NCI-H1417 treated with DMSO at 0.1 percent for 48 hours (cell line): ENCODE measurements at places on chromosomes 3 and 15.
A peak's percentile ranks its signal among the peaks of the same experiment; 100 is the strongest.

GRCh38 chr15:25169318-25169717 lies 214.5 kb downstream of the SNRPN start:
- DNase-seq: no peak

DNA sequence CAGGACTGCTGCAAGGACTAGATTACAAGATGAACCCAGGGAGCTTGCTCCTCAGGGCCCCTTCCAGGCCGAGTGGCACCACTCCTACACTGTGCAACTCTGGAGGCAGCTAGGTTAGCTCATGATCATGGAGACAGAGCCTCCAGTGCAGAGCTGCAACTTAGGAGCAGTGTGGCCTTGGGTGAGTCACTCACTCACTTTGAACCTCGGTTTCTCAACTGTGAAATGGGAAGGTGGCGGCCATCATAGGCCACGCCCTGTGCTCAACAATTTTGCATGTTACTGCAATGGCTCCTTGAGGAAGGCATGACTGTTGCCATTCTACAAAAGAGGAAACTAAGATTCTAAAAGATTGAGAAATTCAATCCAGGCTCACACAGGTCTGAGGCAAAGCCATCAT lies 11.2 kb upstream of the CXCR6 start:
- no peak for DNase-seq

DNA sequence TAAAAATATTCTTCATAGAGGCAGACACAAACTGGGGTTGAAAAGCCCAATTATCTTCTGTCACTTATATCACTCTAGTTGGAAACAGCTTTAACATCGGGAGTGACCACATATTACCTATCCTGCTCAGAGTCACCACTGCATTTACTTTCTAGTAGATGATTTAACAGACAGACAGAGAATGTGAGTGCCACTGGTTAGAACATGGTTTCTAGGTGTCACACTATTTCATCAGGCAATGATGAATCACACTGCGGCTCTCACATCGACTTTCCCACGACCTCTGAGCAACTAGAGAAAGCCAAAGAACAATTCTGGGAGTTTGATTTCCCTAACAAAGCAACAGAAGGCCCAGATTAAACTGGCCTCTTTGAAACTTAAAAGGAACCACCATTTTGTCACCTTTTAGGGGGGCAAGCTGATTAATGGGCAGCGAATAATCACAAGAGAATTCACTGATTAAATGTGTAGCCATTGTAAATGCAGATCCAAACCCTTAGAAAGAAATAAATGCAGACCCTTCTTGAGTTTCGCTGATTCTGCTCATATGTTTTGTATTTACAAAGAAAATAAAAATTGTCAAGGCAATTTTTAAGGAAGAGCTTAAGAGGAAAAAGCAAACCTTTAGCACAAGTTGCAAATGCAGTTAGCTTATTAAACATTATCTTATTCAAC lies 112.6 kb upstream of the KBTBD8 start:
- no peak for DNase-seq

DNA sequence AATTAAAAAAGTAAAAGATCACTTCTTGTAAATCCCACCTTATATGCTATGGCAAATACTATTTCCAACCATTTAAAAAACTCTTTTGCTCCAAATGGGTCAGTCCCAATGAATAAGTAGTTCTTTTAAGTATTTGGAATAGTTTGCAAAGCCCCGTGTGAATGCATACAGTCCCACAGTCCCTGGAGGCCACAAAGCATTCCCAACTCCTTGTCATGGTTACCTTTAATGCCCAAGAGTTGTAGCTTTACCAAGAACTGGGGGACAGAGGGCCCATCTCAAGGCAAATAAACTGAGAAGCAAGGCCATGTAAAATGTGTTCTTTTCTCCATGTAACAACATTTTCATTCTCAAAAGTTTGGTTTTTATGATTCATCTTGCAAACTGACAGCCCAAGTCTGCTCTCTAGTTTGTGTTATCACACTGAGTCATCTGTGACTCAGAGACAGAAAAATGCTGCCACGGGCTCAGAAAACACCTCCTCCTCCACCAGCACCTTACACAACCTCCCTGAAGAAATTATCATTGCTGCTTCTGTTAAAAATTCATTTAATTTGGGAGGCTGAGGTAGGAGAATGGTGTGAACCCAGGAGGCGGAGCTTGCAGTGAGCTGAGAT lies 336.2 kb downstream of the ERC2 start:
- DNase-seq: no peak

DNA sequence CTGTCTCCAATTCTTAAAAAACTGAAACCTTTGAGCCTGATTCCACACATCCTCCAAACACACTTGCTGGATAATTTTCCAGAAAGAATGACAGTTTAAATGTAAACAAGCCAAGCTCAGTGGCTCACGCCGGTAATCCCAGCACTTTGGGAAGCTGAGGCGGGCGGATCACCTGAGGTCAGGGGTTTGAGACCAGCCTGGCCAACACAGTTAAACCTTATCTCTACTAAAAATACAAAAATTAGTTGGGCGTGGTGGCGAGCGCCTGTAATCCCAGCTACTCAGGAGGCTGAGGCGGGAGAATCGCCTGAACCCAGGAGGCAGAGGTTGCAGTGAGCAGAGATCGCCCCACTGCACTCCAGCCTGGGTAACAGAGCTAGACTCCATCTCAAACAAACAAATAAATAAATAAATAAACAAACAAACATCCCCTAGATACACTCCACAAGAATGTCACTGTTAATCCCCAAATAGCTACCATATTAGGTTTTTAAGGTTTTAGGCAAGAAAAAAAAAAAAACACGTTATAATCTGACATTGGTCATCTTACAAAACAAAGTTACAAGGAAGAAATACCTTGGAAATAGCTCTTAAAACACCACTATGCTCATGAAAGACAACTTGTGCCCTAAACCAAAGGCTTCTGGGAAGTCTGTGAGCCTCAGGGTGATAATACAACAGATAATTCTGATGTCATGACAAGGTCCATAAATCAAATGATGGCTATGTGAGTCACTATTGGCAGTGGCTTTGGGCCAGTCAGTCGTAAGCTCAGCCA lies 13.2 kb downstream of the TNIK start:
- DNase-seq: no peak

DNA sequence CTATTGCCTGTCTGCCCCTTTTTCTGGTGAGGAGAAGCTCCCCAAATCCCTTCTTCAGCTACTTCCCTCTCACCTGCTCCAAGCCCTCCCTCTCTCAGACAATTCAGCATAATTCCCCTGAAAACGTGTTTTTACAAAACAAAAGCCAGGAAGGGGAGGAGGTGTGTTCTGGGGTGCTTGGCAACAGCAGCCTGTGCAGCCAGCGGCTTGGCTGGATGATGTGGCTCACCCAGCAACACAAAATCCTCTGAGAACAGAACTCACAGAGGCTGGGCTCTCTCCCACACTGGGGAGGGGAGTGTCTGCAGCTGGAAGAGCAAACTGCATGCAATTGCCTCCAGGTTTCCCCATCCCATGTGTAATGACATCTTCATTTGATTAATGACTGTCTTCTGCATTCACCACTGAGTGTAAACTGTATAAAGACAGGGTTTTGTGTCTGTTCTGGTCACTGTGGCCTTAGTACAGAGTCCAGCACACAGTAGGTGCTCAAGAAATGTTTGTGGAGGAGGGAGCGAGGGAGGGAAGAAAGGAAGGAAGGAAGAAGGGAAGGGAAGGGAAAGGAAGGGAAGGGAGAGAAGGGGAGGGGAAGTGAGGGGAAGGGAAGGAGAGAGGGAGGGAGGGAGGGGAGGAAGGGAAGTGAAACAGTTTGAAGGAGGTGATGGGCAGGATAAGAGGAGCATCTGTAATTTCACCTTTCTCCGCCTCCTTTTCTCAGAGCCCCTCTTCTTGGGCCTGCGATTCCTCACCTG lies 70.1 kb upstream of the GLCE start:
- no peak for DNase-seq

GRCh38 chr15:32124726-32125125 lies 94.4 kb downstream of the CHRNA7 start:
- no peak for DNase-seq

- DNase-seq: no peak
Observed at GRCh38 chr3:43949594-43949993, 258.9 kb downstream of the ABHD5 start.

GRCh38 chr3:168517249-168518071 lies 421.7 kb upstream of the GOLIM4 start:
- DNase-seq: peak; percentile 64

DNA sequence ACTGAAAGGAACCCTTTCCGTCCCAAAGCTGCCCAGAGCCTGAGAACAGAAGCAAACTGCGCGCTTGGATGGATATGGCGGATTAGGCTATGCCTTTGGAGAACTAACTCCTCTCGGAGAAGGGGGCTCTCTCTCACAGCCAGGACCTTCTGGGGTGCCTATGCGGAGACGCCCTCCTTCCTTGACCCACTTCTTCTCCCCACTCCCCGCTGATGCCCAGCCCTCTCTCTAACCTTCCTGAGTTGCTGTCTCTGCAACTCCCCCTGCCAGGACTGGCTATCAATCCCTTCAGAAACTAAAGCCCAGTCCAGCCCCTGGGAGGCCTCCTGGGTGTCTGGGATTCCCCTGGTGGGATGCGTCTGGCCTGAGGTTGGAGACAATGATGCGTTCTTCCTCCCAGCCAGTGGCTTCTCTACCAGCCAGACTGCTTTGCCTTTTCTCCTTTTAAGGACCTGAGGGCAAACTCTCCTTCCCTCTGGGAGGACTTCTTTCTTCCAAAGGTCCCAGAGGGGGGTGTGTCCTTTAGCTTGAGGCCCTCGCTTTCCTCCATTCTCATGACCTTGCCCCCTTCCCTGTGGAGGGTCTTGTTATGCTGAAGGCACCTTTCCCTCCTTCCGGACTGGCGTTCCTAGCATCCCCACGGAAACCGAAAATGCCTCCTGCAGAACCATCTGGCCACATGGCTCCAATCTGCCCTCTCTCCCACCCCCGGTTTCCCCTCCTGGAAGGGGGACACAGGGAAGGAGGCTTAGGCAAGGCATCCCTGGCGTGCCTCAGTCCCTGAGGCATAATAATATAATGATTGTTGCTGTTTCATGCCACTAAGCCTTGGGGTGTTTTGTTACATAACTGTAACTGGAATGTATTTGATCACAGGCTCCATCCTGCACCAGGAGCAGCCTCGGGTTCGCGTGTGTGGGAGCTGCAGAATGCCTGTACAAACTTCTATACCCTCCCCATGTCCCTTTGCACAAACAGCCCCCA lies 63.4 kb upstream of the C15orf39 start:
- DNase-seq: no peak

DNA sequence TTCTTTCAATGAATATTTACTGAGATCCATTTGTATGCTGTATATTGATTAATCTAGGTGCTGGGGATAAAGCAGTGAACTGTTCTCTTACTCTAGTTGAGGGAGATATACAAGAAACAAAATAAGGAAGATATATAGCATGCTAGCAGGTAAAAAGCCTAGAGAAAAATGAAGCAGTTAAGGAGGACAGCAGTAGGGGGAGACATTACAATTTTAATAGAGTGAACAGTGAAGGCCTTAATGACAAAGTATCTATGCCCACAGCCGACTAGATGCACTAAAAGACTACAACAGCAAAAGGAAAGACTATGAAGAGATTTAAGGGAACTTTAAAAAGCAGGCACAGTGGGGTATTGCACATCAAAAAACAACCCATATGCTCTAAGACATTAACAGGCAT lies 81.4 kb downstream of the XRN1 start:
- no peak for DNase-seq

DNA sequence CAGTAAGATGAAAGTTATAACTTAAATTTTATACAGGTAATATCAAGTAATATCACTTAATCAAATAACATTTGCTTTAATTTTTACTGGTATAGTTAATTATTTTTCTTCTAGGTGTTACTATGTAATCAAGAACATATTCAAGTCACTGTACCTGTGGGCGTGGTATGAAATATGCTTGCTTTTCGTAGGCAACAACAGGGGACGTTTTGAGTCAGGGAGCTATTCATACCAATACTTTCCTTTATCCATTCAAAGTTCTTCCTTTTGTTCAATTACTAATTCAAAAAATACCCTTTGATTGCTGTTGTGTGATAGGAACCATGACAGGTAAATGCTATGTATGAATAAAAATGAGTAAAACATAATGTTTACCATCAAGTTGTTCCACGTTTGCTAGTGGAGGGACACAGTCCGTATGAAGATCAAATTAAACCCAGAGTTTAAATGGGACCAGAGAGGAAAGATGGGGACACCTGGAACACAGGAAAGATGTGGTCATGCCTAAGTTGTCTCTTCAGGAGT lies 654.0 kb upstream of the KCNMB2 start:
- DNase-seq: no peak

DNA sequence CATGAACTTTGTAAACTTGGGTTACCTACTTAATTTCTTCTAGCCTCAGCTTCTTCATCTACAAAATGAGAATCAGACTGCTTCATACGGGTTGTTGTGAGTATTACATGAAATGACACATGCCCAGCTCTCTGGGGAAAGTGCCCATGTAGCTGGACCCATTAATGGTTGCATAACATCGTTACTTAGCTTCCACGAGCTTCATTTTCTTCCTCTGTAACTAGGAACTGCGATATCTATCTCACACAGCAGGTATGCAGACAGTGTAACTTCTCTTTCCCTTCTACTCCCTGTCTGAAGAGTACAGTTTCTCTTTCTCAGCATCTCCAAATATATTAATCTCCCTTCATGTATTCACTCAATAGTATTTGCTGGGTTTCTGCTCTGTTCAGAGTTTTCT lies 37.9 kb upstream of the DLG1 start:
- no peak for DNase-seq

- DNase-seq: no peak
Observed at GRCh38 chr3:192005989-192006388, 545.0 kb downstream of the PYDC2 start.

- DNase-seq: no peak
Observed at GRCh38 chr15:81930582-81931369, 115.0 kb downstream of the MEX3B start.

DNA sequence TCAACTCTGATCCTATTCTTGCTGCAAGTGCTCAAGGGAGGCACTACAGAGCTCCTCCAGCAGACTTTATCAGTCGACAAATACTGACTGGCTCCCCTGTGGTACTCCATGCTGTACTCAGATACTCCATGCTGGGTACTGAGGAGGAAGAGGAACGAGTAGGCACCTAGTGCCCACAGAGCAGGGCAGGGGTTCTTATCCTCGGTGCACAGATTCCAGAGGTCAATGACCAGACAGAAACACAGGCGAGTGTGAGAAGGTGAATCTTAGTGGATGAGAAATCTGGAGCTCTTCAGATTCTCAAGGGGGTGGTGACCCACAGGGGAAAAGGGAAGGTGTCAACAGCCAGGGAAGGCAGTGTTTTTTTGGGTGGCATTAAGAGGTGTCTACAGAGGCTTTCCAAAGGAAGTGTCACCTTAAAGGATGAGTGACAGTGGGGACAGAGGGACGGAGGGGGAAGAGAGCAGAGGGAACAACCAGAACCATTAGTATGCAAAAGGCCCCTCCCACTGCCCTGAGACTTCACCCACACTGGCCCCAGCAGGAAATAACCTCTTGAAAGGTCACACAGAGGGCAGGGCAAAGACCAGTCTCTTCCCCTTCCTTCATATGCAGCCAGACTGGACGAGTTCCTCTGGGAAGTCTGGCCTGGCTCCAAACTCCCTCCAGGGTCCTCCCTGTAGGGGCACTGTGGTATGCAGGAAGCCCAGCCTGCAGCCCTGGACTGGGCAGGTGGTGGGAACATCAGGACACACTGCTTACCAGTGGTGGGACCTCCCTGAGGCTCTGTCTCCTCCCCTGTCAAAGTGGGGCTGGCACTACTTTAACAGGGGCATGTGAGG lies 27.5 kb downstream of the CCDC12 start:
- no peak for DNase-seq

GRCh38 chr15:39785139-39785538 lies 2.5 kb upstream of the FSIP1 start:
- DNase-seq: no peak
